ENCODE measurements at places on chromosomes 6 and 20. TPM values are rescaled to one million over a fixed set of nuclear protein-coding genes. Genes with fewer than 3 reads are reported as not detected.

GRCh38 chr6:56637640-56638039, 5.0 kb downstream of the DST start:
- H3K36me3 ChIP-seq: no peaks in the 10 kb centered on the region
- H3K4me1 ChIP-seq: no peaks in the 10 kb centered on the region
- no peaks in the 10 kb centered on the region for H3K27me3 ChIP-seq
- H3K4me3 ChIP-seq: no peak overlapping the region
- no peak overlapping the region for H3K27ac ChIP-seq

DNA sequence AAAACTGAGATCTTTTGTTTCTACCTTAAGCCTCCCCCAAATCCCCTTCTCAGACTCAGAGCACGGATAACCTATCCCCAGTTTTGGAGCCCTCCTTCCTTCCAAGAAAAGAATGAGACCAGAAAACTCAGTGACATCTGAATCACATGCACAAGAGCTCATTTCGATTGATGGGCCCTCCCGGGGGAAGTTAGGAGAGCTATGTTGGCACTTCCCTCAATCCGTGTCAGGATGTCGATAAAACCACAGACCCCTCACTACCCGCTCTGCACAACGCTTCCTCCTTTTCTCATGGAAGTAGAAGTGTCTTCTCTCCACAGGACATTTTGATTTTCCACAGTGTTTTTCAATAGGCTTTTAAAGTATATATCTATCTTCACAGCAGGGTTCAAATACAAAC, 332.4 kb downstream of the HACE1 start:
- no peak for DNase-seq
- no peaks in the 10 kb centered on the region for H3K36me3 ChIP-seq
- H3K4me3 ChIP-seq: no peak overlapping the region
- no peaks in the 10 kb centered on the region for H3K27me3 ChIP-seq

- no peak for DNase-seq
- no peak overlapping the region for H3K27ac ChIP-seq
- H3K36me3 ChIP-seq: no peaks in the 10 kb centered on the region
- H3K4me3 ChIP-seq: no peak overlapping the region
- no peaks in the 10 kb centered on the region for H3K27me3 ChIP-seq
Observed at GRCh38 chr20:57241363-57241991, 25.0 kb downstream of the BMP7 start.

GRCh38 chr6:89081129-89081422, 525 bp downstream of the PNRC1 start:
- no peaks in the 10 kb centered on the region for H3K36me3 ChIP-seq
- no peaks in the 10 kb centered on the region for H3K4me1 ChIP-seq
- peak overlapping the region; percentile 100 for H3K27ac ChIP-seq
- H3K4me3 ChIP-seq: peak overlapping the region; percentile 93
- DNase-seq: no peak
- H3K27me3 ChIP-seq: no peaks in the 10 kb centered on the region

DNA sequence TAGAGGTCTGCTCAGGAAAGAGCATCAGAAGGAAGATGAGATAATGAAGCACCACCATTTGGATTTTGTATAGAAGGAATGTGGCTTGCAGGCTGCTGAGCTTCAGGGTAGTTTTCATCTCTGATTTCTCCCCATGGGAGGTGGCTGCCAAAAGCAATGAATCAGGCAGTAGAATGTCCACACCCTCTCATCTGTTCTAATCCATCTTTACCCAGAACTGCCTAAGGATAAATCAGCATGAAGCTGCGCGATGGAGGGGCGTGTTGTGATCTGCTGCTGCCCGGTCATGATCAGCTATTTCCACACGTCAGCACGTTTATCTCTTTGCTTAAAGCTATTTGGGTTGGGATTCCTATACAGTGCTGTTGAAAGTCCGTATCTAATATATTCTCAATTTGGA, 295.4 kb downstream of the FOXA2 start:
- no peaks in the 10 kb centered on the region for H3K27me3 ChIP-seq
- no peak overlapping the region for H3K27ac ChIP-seq
- H3K4me3 ChIP-seq: no peak overlapping the region
- no peaks in the 10 kb centered on the region for H3K36me3 ChIP-seq
- no peak for DNase-seq

DNA sequence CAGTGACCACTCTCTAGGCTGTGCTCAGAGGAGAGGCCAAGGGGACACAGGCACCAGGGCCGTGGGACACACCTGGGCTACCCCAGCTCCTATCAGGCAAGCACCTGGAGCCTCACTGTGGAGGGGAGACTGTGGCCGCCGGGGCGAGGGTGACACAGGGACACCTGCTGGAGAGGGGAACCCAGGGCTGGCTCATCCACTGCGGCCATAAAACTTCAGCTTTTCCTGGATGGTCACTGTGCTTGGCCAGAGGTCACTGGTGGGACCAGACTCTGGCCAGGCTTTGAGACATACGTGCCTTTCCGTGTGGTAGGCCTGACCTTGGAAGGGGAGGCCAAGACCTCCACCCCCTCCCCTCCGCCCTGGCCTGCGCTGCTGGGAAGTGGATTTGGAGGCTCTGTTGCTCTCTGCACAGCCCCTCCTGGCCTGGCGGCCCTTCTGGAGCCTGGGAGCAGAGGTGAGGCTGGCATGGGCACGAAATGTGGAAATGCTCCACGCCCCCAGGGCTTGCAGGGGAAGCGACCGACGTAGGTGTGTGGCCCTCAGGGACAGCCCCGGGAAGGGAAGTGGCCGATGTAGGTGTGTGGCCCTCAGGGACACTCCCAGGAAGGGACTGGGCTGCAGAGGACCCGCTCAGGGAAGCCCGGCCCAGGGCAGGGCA, 42.9 kb upstream of the BHLHE23 start:
- DNase-seq: no peak
- H3K4me3 ChIP-seq: no peak overlapping the region
- H3K27me3 ChIP-seq: no peaks in the 10 kb centered on the region
- H3K27ac ChIP-seq: no peak overlapping the region

- no peak overlapping the region for H3K4me3 ChIP-seq
- no peak for DNase-seq
- H3K36me3 ChIP-seq: no peaks in the 10 kb centered on the region
- peak overlapping the region; percentile 31 for H3K27ac ChIP-seq
Observed at GRCh38 chr6:96576221-96576620, 13.3 kb downstream of the FHL5 start.

DNA sequence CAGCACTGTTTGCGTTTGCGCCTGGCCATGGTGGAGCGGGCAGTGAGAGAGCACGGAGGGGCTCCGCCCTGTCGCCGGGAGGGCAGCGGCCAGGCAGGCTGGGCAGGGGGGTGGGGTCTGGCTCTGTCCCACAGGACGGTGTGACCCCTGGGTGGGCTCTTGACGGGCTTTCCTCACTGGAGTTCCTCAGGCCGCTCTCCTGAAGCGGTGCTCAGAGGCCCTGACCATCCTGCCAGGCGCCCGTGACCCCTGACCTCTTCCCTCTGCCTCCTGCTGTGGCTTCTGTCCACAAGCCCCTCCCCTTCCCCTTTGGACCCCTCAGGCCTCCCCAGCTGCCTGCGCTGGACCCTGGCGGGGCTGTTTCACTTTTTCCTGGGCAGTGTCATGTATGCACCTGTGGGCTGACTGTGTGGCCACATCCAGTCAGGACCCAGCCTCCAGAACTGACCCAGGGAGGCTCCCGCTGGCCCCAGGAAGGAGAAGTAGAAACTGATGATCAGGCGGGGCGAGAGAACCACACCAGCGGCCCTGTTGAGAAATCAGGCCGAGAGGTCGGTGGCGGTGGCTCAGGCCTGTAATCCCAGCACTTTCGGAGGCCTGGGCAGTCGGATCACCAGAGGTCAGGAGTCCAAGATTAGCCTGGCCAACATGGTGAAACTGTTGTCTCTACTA, 1.2 kb downstream of the OGFR start:
- no peaks in the 10 kb centered on the region for H3K27me3 ChIP-seq
- H3K4me1 ChIP-seq: no peaks in the 10 kb centered on the region
- peak overlapping the region; percentile 57 for H3K4me3 ChIP-seq
- DNase-seq: no peak

- H3K27ac ChIP-seq: no peak overlapping the region
- no peak for DNase-seq
- H3K4me3 ChIP-seq: no peak overlapping the region
- no peaks in the 10 kb centered on the region for H3K27me3 ChIP-seq
- no peaks in the 10 kb centered on the region for H3K4me1 ChIP-seq
Observed at GRCh38 chr20:10385850-10386544, 48.0 kb downstream of the MKKS start.

- no peak for DNase-seq
- no peak overlapping the region for H3K4me3 ChIP-seq
- no peak overlapping the region for H3K27ac ChIP-seq
- H3K36me3 ChIP-seq: no peaks in the 10 kb centered on the region
- H3K27me3 ChIP-seq: no peaks in the 10 kb centered on the region
Observed at GRCh38 chr20:10832141-10832540, 158.3 kb upstream of the JAG1 start.

Gene ID4
- total RNA-seq: 147 TPM

DNA sequence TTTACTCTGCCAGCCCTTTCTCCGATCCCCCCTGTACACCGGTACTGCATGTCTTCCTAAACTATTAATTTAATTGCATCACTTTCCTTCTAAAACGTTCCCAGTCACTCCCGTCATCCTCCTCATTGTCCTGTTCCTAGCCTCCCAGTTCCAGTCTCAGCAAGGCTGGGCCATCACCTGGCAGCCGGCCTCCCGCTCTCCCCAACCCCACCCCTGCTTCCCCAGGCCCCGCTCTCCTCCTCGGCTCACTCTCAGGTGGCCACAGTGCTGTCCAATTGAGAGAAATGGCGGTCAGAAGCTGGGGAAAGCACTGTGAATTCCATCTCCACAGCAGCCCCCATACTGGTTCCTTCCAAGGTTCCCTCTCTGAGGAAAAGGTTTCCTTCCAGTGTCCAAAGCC, 8.9 kb downstream of the PDE10A start:
- no peaks in the 10 kb centered on the region for H3K27me3 ChIP-seq
- H3K36me3 ChIP-seq: no peaks in the 10 kb centered on the region
- H3K4me1 ChIP-seq: peaks cover 3% of the 10 kb centered on the region

Gene ECT2L
- 1.5 TPM for total RNA-seq

GRCh38 chr6:79997728-79998127, 6.7 kb upstream of the TTK start:
- H3K4me1 ChIP-seq: no peaks in the 10 kb centered on the region
- H3K36me3 ChIP-seq: no peaks in the 10 kb centered on the region
- DNase-seq: no peak
- H3K4me3 ChIP-seq: no peak overlapping the region
- no peaks in the 10 kb centered on the region for H3K27me3 ChIP-seq

Gene CST4
- not detected for total RNA-seq

Gene KIF25
- not detected for total RNA-seq

Gene LAMP5
- 6.8 TPM for total RNA-seq

GRCh38 chr6:22036699-22037098, 260.1 kb downstream of the PRL start:
- no peaks in the 10 kb centered on the region for H3K36me3 ChIP-seq
- no peaks in the 10 kb centered on the region for H3K27me3 ChIP-seq
- DNase-seq: no peak
- H3K27ac ChIP-seq: no peak overlapping the region

- no peaks in the 10 kb centered on the region for H3K36me3 ChIP-seq
- no peak for DNase-seq
- H3K27me3 ChIP-seq: no peaks in the 10 kb centered on the region
- no peak overlapping the region for H3K4me3 ChIP-seq
- H3K4me1 ChIP-seq: no peaks in the 10 kb centered on the region
Observed at GRCh38 chr6:142446576-142446975, 144.8 kb downstream of the ADGRG6 start.

DNA sequence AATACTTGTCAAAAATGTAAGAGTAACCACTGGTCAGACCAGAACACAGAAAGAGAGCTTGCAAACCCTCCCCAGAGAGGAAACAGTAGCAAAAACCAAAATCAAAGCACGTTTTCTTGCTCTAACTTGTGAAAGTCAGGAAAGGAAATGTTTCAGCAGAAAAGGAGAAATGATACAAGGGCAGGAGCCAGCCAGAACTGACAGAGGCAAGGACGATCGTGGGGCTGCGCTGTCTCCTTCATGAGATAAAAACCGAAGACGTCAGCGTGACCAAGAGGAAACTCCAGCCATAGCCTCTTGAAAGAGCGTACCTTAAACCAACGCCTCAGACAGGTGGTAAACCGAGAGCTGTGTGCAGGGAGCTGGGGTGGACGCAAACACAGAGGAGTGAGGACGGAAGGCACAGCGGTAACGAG, 27.5 kb downstream of the LAMA5 start:
- H3K27me3 ChIP-seq: no peaks in the 10 kb centered on the region
- H3K4me1 ChIP-seq: no peaks in the 10 kb centered on the region
- DNase-seq: no peak
- no peaks in the 10 kb centered on the region for H3K36me3 ChIP-seq
- H3K4me3 ChIP-seq: no peak overlapping the region

- H3K4me1 ChIP-seq: no peaks in the 10 kb centered on the region
- DNase-seq: no peak
- H3K36me3 ChIP-seq: no peaks in the 10 kb centered on the region
Observed at GRCh38 chr6:162612613-162613012, 115.0 kb downstream of the PRKN start.

Gene LAMA5
- total RNA-seq: 52.3 TPM

Gene ARMH2
- total RNA-seq: not detected

Gene PFDN4
- total RNA-seq: 157 TPM

GRCh38 chr20:49786668-49787370, 25.8 kb upstream of the SLC9A8 start:
- no peak for DNase-seq
- no peaks in the 10 kb centered on the region for H3K27me3 ChIP-seq
- H3K27ac ChIP-seq: no peak overlapping the region
- no peaks in the 10 kb centered on the region for H3K36me3 ChIP-seq
- no peaks in the 10 kb centered on the region for H3K4me1 ChIP-seq
- H3K4me3 ChIP-seq: no peak overlapping the region

GRCh38 chr6:28824793-28825731, 98.7 kb downstream of the TRIM27 start:
- H3K4me3 ChIP-seq: no peak overlapping the region
- H3K36me3 ChIP-seq: no peaks in the 10 kb centered on the region
- no peak overlapping the region for H3K27ac ChIP-seq
- H3K27me3 ChIP-seq: peaks cover 5% of the 10 kb centered on the region

- H3K36me3 ChIP-seq: no peaks in the 10 kb centered on the region
- no peak overlapping the region for H3K27ac ChIP-seq
- H3K4me1 ChIP-seq: no peaks in the 10 kb centered on the region
- no peaks in the 10 kb centered on the region for H3K27me3 ChIP-seq
Observed at GRCh38 chr6:15389765-15390723, 144.2 kb downstream of the JARID2 start.

Gene BPIFA1
- not detected for total RNA-seq

GRCh38 chr20:25253606-25254275, 5.9 kb downstream of the PYGB start:
- no peaks in the 10 kb centered on the region for H3K36me3 ChIP-seq
- peaks cover 11% of the 10 kb centered on the region for H3K4me1 ChIP-seq
- H3K27ac ChIP-seq: no peak overlapping the region

Gene TREM1
- 0.35 TPM for total RNA-seq

DNA sequence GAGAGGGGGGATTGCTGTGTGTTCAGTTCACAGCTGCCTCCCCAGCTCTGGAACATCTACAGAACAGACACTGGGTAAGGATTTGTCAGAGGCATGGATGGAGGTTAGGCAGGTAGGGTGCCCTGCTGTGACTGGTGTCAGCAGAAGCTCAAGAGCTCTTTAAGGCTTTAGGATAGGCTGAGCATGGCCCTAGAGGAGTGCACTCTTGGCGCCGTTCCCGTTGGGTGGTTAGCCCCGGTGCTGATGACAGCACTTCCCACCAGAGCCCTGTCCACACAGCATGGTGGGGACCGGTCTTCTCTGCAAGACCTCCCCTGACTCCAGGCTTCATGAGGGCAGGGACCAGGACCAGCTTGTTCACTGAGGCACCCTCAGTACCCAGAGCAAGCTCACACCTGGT, 262.0 kb downstream of the BMP7 start:
- no peak overlapping the region for H3K4me3 ChIP-seq
- peak overlapping the region; percentile 70 for H3K27ac ChIP-seq
- H3K4me1 ChIP-seq: no peaks in the 10 kb centered on the region
- no peaks in the 10 kb centered on the region for H3K36me3 ChIP-seq
- no peak for DNase-seq
- H3K27me3 ChIP-seq: no peaks in the 10 kb centered on the region
